WTC11 (cell line): ENCODE measurements at places on chromosomes 4 and X. TPM values are rescaled to one million over a fixed set of nuclear protein-coding genes. Genes with fewer than 3 reads are reported as not detected.

DNA sequence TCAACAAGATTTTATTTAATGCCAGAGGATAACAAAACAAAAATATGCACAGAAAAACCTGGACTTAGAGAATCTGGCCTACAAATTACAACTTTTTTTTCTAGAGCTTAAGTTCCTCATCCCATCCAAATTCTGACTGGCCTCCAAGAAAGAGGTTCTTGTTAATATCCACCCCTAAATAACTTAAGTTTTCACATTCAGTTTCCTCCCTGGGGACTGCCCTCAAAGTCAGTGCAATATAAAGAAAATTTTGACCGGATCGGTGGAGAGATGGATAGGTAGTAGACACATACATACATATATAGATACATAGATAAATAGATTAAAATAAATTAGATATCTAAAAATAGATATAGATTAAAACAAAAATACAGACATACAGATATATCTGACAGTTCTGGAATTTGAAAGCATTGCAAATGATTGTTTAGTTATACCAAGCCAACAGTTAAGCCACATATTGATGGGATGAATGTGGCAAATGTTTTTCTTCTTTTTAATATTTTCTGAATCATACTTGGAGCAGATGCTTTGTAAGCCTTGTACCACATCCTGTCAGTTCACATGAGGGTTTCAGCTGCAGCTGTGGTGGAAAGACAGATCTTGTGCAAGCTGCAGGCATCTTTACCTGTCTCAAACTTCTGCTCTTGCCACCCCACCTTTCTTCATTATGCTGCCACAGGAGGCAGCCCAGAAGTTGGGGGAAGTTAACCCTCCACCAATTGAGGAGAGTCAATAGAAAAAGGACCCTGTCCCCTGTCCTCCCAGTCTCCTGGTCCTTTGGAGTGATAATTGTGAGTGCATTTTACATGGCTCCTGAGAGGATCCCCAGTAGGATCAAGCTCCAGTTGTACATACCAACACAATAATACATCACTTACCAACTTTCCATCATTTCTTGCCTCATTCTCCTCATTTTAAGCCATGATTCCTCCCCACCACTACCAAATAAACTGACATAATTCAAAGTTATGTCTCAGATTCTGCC lies 58.5 kb upstream of the PRDM8 start:
- no peak for DNase-seq

DNA sequence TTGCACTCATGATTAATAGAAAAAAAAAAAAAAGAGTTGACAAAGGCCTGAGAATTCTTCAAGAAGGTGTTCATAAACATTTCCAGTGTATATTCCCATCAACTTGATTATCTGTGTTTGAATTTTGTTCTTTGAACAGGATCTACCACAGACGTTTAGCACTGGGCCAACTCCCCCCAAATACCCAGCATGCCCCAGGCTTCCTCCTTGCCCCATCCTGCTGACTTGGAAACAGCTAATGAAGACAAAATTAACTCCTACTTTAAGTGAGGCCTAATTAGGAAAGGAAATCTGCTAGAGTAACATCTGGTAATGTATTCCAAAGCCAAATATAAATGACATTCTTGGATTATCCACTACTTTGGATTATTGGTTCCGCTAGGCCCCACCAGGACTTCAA lies 52.5 kb downstream of the PPARGC1A start:
- no peak for DNase-seq

The TMEM150C gene
- total RNA-seq, result 2.3 to 2.7 TPM (median 2.6 TPM) in 3 replicates

The TMEM131L gene
- total RNA-seq, result 18.1 to 26.7 TPM (median 19.2 TPM) in 3 replicates

DNA sequence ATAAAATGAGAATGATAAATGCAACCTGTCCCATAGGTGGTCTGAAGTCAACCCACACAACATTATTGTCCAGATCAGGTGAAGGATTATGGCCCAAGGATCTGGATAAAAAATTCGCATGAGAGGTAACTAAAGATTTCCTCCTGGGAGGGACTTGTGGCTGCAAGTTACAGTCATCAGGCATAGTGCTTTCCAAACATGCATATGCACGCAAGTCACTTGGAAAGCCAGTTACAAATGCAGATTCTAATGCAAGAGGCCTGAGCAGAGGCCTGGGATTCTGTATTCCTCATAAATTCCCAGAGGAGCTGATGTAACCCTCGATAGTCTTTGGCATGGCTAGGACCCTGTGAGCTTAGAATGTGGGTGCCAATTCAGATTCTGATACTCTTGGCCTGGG lies 21.1 kb downstream of the HS3ST1 start:
- no peak for DNase-seq

GRCh38 chr4:136691607-136692006 lies 840.7 kb downstream of the PCDH18 start:
- DNase-seq, result no peak
